MCF 10A (cell line): ENCODE measurements at places on chromosomes 7 and 10. TPM values are rescaled to one million over a fixed set of nuclear protein-coding genes. Genes with fewer than 3 reads are reported as not detected.

GDF10 gene
- total RNA-seq, result not detected in 2 replicates

OR2A5 gene
- total RNA-seq, result not detected in 2 replicates

PALD1 gene
- total RNA-seq, result 0.12 TPM in 1 of 2 replicates, not detected in the other

SFTPA1 gene
- total RNA-seq, result not detected in 2 replicates

C10orf62 gene
- 0.26 TPM in 1 of 2 replicates, not detected in the other for total RNA-seq

SOSTDC1 gene
- total RNA-seq, result not detected in 2 replicates

PUS7 gene
- 24.3 and 29.7 TPM in 2 replicates for total RNA-seq

FBXO24 gene
- total RNA-seq, result 0.37 and 1.1 TPM in 2 replicates

TDRD1 gene
- total RNA-seq, result not detected in 2 replicates

ASAH2 gene
- 3.9 and 7.4 TPM in 2 replicates for total RNA-seq

AP1S1 gene
- total RNA-seq, result 72.1 and 72.5 TPM in 2 replicates

AS3MT gene
- 0.25 and 0.26 TPM in 2 replicates for total RNA-seq

EXOC6 gene
- total RNA-seq, result 5.9 and 6.6 TPM in 2 replicates

ADRB1 gene
- total RNA-seq, result 0.28 and 0.56 TPM in 2 replicates

SUGCT gene
- 20.2 and 25.4 TPM in 2 replicates for total RNA-seq

VWC2 gene
- total RNA-seq, result not detected in 2 replicates

H2BK1 gene
- not detected in 2 replicates for total RNA-seq

AOAH gene
- not detected in 2 replicates for total RNA-seq

TRIM73 gene
- 1.8 and 3.7 TPM in 2 replicates for total RNA-seq

TAS2R5 gene
- 3.7 and 4.7 TPM in 2 replicates for total RNA-seq

ADIRF gene
- 60.3 and 89.0 TPM in 2 replicates for total RNA-seq

UPK3B gene
- total RNA-seq, result 1.0 and 1.1 TPM in 2 replicates

LRRD1 gene
- not detected in 2 replicates for total RNA-seq

WNT2 gene
- total RNA-seq, result not detected in 2 replicates

RBP4 gene
- total RNA-seq, result not detected in 2 replicates

MYOZ1 gene
- total RNA-seq, result not detected in 2 replicates

ANKRD2 gene
- 1.8 and 5.8 TPM in 2 replicates for total RNA-seq

GJD4 gene
- not detected in 2 replicates for total RNA-seq

IMMP2L gene
- total RNA-seq, result 23.7 and 28.1 TPM in 2 replicates

PDE1C gene
- total RNA-seq, result 0.14 and 0.27 TPM in 2 replicates

MKX gene
- total RNA-seq, result not detected in 2 replicates

SLC26A3 gene
- not detected in 2 replicates for total RNA-seq

ITGA8 gene
- total RNA-seq, result not detected in 2 replicates

H2AZ2 gene
- total RNA-seq, result 138 and 139 TPM in 2 replicates

NME8 gene
- total RNA-seq, result 1.1 and 1.5 TPM in 2 replicates

FAM25G gene
- total RNA-seq, result not detected in 2 replicates

ENTPD1 gene
- total RNA-seq, result not detected in 2 replicates

SUV39H2 gene
- 14.9 and 16.0 TPM in 2 replicates for total RNA-seq

ADAM8 gene
- 20.2 and 23.2 TPM in 2 replicates for total RNA-seq

HMX3 gene
- total RNA-seq, result not detected in 2 replicates

FKBP6 gene
- not detected in 2 replicates for total RNA-seq

LIPN gene
- total RNA-seq, result not detected in 2 replicates

GHRHR gene
- not detected in 2 replicates for total RNA-seq

ACTR1A gene
- total RNA-seq, result 60.1 and 75.3 TPM in 2 replicates

CUBN gene
- 1.2 and 1.3 TPM in 2 replicates for total RNA-seq

STOX1 gene
- total RNA-seq, result 0.16 TPM in 1 of 2 replicates, not detected in the other
